ACHN (cell line): ENCODE measurements at places on chromosomes 1 and 21.
A peak's percentile ranks its signal among the peaks of the same experiment; 100 is the strongest.

- no peak for DNase-seq
These were observed 70.3 kb upstream of the ACTL8 start for GRCh38 chr1:17684810-17685209.

GRCh38 chr1:119012383-119012782, 24.2 kb upstream of the TBX15 start:
- DNase-seq = no peak

GRCh38 chr1:226107471-226108460, 45.2 kb downstream of the H3-3A start:
- no peak for DNase-seq

DNA sequence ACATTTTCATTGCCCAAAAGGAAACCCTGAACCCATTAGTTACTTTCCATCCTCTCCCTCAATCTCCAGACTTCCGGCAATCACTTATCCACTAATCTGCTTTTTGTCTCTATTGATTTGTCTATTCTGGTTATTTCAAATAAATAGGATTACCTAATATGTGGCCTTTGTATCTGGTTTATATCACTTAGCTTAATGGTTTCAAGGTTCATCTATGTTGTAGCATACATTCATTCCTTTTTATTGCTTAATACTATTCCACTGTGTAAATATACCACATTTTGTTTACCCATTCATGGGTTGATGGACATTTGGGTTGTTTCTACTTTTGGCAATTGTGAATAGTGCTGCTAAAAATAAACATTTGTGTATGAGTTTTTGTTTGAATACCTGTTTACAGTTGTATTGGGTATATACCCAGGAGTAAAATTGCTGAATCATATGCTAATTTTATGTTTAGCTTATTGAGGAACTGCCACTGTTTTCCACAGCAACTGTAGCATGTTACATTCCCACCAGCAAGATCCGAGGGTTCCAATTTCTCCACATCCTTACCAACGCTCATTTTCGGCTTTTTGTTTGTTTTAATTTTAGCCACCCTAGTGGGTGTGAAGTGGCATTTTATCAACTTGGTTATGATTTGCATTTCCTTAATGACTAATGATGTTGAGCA, 2.5 kb upstream of the SLC25A44 start:
- no peak for DNase-seq

DNA sequence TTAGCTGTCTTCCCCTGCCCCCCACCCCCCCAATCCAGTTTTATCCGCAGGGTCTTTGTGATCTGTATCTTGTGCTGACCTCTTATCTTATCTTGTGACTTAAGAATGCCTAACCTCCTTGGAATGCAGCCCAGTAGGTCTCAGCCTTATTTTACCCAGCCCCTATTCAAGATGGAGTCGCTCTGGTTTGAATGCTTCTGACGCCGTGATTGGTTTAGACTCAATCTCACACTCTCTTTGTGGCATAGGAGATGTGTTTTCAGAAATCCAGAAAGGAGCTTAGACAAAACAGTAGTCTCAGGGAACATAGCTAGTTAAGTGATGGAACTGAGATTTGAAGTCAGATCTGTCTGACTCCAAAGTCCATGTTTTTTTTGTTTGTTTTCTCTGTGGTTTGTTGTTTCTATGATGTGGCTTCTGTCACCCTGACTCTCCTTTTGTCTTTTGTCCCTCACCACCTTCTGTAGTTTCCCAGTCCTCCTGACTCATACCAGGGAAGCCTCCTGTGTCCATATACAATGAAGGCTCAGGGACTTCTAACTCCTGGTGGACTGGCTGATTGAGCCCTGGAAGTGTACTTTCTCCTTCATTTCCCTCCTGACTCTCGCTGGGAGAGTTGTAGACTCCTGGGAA, 18.1 kb upstream of the USP24 start:
- no peak for DNase-seq

DNA sequence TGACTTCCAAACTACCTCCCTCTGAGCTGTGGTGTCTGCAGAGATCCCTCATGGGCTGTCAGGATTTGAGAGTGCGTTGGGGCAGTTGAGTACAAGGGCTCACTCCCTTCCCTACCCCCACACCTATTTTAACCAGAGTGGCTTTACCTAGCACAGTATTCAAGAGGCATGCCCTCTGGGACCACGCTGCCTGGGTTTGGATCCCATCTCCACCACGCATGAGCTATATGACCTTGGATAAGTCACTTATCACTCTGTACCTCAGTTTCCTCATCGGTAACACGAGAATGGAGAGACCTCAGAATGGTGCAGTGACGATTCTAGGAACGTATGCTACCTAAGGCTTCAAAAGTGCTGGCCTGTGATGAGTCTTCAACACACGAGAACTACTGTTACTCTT, 147.3 kb upstream of the WNT4 start:
- DNase-seq = no peak

GRCh38 chr1:109876617-109877316, 33.9 kb upstream of the CSF1 start:
- peak; percentile 25 for DNase-seq

GRCh38 chr21:36115138-36115730, 19.6 kb upstream of the CBR3 start:
- DNase-seq = no peak

- DNase-seq = no peak
These were observed 25.5 kb downstream of the MAN1C1 start for GRCh38 chr1:25641931-25642573.

DNA sequence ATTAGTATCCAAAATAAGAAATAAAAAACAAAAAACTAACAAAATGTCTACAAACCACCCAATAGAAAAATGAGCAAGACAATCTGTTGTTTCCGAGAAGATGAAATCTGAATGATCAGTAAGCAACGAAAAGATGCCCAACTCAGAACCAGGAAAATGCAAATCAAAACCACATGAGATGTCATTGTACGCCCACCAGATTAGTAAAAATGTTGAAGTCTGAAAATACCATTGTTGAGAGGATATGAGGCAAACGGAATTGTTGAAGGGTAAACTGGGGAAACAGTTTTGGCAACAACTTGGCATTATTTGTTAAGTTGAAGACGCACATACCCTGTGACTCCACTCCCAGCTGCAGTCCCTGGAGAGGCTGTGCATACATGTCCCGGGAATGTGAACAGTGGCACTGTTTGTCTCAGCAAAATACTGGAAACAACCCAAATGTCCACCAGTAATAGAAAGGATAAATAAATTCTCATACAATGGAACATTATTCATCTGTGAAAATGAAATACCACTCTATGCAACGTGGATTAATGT, 10.6 kb downstream of the ZBTB17 start:
- DNase-seq = no peak

DNA sequence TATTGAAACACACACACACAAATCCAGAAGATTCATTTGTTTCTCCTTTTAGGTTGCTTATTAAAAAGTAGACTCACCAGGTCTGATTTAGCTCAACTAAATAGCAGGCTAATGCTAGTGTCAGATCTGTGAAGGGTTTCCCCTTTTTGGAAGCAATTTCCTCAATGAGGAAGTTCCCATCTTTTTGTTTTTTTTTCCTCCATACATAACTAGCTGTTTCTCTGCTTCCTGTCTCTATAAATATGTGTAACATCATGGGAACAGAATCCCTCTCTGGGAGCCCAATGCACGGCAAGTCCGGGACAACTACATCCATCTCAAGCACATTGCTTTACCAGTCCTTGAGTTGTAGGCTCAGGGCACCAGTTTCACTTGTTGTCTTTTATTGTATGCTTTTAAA, 1421.1 kb downstream of the PLA2G4A start:
- no peak for DNase-seq

GRCh38 chr1:17125756-17126237, 6.5 kb upstream of the PADI2 start:
- DNase-seq = peak; percentile 83

DNA sequence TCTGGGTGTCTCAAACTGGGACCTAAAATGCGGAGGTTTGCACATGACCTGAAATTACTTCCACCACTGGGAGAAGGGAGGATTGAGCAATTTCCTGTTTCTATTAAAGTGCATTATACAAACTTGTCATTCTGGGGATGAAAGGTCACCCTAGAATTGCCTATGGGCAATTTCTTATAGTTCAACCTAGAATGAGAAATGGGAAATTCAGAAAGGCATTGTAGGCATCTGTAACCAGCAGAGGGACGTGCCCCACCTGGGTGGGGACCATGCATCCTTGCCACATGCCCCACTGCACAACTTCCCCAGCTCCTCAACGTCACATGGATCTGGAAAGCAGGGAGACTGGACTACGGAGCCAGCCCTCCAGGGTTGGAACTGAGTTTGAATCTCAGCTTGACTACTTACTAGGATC, 47.0 kb downstream of the MRPL39 start:
- no peak for DNase-seq

DNA sequence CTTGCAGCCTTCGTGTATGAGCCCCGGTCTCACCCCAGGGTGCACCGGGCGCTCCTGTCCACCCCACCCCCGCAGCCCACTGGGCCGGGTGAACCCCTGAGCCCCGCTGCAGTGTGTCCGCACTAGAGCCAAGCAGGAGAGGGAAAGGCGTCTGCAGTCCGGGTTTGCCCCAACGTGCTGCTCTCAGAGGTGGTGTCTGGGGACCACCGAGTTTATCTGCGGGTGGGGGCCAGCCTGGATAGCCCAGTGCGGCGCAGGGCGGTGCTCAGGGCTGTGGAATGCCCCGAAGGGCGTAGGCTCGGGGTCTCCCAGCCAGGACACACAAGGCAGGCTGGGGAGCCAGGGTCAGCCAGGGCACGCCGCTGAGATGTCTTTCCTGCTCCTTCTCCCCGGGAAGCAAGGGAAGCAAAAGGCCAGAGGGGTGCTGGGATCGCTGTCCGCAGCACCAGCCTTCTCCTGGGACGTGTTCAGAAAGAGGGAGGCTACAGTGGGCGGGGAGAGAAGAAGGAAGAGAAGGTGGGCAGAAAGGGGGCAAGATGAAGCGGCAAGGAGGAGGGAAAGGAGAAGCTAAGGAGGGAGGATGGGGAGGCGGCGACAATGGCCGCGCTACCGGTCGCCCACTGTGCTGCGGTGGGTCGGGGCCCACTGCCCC, 56.6 kb downstream of the MAB21L3 start:
- DNase-seq = peak; percentile 36

GRCh38 chr1:27519331-27520258, 29.6 kb upstream of the WASF2 start:
- peak; percentile 28 for DNase-seq

- no peak for DNase-seq
These were observed 1.3 kb downstream of the KMO start for GRCh38 chr1:241533326-241534115.

DNA sequence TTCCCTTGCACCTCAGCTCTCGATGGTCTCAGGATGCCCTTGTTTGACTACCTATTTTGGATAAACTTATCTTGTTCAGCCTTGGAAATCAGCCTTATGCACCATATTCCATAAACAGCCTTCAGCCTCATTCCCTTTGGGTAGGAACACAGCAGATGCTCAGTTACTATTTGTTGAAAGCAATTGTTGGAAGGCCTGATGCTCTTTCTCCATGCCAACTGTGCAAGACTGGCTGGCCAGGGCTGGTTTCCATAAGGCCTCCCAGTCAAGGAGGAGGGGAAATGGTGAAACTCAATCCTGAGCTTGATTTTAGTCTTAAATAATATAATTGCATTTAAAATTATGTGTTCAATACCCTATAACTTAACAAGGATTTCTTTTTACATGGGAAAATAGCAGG, 121.1 kb upstream of the DEPDC1 start:
- DNase-seq = no peak

DNA sequence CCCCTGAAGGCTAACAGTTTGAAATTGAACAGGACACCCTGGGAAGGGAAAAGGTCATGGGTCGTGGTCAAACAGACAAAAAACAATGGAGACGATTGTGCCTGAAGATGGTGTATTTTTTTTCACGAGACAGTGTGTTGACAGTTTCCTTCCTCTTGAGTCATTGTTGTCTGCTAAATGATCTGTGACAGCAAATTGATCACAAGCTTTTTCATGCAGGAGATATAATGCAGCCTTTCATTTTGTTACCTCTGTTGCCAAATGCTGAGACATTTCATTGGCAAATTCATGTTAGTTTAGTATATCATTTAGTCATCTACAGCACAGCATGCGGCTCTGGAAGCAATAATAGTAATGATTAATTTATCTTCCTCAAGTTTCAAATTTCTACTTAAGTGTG, 27.7 kb downstream of the UBE2U start:
- DNase-seq = no peak

DNA sequence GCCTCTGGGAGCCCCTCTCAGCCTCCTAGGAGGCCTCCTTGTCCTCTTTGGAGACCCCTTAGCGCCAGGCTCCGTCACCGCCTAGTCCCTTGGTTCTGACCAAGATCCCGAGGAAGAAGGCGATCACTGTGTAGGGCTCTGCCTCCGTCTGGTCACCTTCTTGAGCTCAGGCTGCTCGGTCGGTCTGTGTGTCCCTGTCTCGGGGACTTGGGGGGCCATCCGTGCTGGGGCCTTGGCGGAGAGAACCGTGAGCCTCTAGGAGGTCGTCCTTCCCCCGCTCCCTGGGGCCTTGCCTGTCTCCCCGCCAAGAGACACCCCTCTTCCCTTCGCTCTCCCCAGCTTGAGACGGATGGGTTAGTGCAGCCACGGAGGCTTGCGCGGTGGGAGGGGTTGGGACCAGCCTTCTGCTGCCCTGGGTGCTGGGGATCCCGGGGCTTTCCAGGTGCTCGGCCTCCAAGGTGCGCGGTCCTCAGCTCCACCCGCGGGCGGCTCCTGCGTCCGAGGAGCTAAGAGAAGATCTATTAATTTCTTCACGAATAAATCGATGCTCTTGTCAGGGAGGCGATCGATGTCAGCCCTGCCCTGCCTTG, 701 bp upstream of the INSRR start:
- no peak for DNase-seq

DNA sequence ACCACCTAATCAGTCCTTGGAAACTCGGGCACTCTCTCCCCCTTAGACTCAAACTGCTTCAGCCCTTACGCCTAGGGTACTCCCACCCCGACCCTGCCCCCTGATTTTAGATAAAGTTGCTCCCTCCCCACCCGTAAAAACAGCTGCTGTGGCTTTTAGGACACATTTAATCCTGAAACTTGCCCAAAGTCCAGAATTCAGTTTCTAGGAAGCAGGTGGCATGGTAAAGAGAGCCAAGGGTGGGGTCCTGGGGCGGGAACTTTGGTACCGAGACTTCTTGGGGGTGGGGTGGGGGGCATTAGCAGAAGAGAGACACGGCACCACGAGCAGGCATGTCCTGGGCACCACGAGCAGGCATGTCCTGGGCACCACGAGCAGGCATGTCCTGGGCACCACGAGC, 52.4 kb downstream of the CASZ1 start:
- no peak for DNase-seq

GRCh38 chr1:235211517-235211916, 50.5 kb upstream of the RBM34 start:
- no peak for DNase-seq
